B cell (primary cell): ENCODE measurements at places on chromosomes 2 and 18.

GRCh38 chr2:54783349-54783748, 59.9 kb downstream of the EML6 start:
- DNase-seq: no peak

DNA sequence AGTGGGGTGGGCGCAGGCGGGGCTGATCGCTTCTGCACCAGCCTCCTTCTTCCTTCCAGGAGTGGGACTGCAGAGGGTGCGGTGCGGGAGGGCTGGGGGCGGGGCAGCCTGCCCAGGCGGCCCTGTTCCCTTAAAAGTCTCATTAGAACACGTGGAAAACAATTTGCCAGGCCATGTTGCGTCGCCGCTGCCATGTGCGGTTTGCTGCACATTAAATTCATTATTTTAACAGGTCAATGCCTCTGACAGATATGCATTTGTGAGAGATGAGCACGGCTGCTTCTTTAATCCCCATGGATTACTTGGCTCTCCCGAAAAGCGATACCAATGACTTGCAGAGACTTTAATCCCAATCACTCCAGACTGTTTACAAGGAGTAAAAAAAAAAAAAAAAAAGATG, 139.0 kb downstream of the CELF4 start:
- DNase-seq: no peak

DNA sequence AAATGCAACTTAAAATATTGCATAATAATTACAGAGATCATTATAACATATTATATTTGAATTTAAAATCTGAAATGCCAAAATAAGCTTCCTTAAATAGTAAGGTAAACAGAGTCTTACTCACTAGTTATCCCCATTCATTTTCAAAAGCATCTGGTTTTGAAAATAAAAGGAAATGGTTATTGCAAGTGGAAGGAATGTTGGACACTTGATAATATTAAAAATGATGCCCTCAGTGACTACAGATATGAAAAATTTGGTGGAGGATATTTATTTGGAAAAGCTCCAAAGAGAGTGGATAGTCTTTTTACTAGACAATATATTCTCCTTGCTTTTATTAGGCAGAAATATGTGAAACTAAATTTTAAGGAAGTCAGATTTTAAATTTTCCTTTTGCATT, 39.7 kb downstream of the CDH19 start:
- DNase-seq: no peak

- no peak for DNase-seq
Observed at GRCh38 chr2:96493072-96493471, 12.1 kb downstream of the NEURL3 start.

DNA sequence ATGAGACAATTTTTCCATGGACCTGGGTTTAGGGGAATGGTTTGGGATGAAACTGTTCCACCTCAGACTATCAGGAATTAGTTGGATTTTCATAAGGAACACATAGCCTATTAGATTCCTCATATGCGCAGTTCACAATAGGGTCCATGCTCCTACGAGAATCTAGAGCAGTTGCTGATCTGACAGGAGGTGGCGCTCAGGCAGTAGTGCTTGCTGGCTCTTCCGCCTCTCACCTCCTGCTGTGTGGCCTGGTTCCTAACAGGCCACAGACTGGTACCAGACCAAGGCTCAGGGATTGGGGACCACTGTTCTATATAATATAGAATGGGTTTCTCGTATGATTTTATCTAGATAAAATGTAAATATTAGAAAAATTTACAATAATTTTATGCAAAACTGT, 338.7 kb downstream of the CPS1 start:
- no peak for DNase-seq

DNA sequence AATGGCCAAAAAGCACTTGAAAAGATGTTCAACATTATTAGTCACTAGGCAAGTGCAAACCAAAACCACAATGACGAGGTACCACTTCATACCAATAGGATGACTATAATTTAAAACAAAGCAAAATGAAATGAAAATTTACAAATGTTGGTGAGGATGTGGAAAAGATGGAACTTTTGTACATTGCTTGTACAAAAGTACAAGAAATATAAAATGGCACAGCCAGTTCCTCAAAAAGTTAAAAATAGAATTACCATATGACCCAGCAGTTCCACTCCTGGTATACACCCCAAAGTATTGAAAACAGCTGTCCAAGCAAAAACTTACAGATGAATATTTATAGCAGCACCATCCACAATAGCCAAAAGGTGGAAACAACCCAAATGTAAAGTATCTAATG, 107.8 kb upstream of the XPO1 start:
- DNase-seq: no peak

DNA sequence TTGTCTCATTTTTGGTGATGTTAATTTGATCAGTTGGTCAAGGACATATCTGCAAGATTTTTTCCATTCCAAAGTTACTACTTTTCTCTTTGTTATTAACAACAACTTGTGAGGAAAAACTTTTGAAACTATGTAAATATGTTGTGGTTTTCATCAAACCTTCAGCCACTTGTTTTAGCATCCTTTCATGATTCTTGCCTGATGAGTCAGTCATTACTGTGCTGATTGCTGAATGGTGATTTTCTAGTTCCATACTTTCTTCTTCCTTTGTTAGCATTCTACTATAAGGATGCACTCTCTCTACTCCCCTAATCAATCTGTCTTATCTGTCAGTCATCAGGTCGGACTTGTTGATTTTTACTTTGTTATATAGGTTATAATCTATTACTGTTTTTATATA, 10.9 kb downstream of the TMEM87B start:
- DNase-seq: no peak

GRCh38 chr2:127400897-127401756, 13.4 kb upstream of the MAP3K2 start:
- DNase-seq: no peak

GRCh38 chr2:152132306-152132705, 33.5 kb upstream of the CACNB4 start:
- no peak for DNase-seq

GRCh38 chr2:160651416-160652200, 158.0 kb upstream of the RBMS1 start:
- no peak for DNase-seq

GRCh38 chr2:72561621-72562318, 264.1 kb downstream of the EXOC6B start:
- no peak for DNase-seq

GRCh38 chr2:228541789-228542188, 360.3 kb upstream of the SPHKAP start:
- no peak for DNase-seq

GRCh38 chr2:241033994-241034393, 35.6 kb downstream of the SNED1 start:
- no peak for DNase-seq

GRCh38 chr18:78459668-78460067, 520.0 kb upstream of the SALL3 start:
- DNase-seq: no peak

- DNase-seq: no peak
Observed at GRCh38 chr18:46366751-46367376, 262.7 kb downstream of the HAUS1 start.

DNA sequence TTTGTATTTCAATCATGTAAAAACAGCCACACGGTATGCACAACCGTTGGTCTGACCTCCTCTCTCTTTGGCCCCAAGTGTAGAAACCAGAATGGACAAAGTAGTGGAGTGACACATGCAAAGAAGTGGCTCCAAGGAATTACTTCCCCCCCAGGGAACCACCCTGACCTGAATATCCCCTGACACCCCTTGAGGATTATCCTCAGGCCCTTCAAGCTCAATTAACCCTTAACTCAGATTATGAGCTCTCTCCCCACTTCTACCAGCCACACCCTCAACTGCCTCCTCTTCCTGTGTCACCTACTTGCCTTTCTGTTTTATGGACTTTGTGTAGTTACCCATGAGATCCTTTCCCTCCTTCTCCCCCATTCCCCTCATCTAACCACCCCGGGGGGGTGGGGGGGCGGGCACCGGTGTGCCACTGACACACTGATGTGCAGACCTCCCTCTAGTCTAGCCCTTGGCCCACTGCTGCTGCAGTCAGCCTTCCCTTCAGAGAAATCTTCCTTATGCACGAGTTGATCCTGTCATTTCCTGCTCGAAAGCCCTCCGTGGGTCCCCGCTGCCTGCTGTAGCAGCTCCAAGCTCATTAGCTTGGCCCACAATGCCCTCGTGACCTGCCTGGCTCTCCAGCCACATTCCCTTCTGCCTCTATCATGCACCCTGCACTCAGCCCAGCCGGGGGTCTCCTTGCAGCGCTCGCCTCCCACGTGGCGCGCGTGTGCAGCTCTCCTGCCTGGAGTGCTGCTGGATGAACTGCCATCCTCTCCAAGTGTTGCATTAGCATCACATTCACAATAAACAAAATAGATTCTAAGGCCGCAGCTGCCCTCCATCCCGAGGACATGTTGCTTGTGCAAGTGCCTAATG, 40.1 kb upstream of the TMEM177 start:
- no peak for DNase-seq
